ENCODE measurements at places on chromosomes 16 and 17.

GRCh38 chr16:80046261-80046660, 445.7 kb upstream of the MAF start:
- DNase-seq: no peak

- DNase-seq: peak; percentile 91
These were observed 24.4 kb upstream of the GPT2 start for GRCh38 chr16:46859719-46860152.

GRCh38 chr16:68085259-68086071, at the start of gene NFATC3:
Gene NFATC3 (plus strand): TSS chr16:68085370. CDS start chr16:68085682, 312 bp downstream.
- peak; percentile 97 for DNase-seq

DNA sequence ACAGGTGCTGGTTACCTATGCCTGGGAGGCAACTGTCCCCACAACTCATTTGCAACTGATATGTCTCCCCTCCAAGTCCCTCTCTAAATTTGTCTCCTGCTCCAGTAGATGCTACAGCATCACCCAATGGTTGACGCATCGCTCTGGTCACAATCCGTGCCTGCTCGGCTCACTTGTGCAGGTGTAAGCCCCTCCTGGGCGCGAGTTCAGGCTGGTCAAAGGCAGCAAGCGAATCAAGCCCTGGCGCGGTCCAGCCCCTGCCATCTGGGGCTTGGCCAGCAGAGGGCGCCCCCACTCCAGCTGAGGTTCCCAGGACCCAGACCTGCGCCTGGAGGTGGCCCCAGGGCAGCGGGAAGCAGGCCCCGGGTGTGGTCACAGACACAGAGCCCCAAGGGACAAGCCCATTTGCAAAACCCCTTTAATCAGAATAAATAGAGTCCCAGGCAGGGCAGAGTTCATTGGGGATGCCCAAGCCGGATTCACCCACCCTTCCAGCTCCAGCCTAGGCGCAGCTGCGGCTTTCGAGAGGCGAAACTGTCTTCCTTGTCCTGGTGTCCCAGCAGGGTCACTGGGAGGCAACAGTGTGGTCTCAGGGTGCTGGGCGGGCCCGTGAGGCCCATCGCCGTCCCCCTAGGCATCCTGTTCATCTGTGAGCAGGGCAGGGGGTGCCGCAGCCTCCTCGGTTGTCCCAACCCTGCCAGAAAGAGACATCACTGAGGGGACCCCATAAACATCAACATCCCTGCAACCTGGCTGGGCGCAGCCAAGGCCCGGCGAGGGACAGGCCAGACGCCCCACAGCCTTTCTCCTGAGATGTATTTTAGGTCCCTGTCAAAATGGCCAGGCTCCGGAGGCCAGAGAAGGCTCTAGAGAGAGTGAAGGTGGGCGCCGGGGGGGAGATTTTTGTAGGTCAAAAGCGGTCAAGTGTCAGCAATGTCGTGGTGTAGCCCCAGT, 15.8 kb downstream of the TMC6 start:
- peak; percentile 59 for DNase-seq

DNA sequence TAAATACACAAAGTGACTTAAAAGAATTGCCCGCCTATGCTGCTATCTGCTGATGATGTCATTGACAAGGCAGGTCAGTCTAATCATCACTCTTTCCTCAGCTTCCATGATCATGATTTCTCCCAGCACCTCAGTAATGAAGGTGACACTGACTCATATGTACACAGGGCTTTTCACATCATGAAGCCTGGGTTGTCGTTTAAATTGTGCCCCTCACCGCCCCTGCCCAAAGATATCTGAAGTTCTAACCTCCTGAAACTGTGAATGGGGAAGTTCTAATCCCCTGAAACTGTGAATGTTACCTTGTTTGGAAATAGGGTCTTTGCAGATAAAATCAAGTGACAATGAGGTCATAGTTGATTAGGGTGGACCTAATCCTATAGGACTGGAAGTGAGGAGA, 17.4 kb upstream of the GPRC5C start:
- no peak for DNase-seq

DNA sequence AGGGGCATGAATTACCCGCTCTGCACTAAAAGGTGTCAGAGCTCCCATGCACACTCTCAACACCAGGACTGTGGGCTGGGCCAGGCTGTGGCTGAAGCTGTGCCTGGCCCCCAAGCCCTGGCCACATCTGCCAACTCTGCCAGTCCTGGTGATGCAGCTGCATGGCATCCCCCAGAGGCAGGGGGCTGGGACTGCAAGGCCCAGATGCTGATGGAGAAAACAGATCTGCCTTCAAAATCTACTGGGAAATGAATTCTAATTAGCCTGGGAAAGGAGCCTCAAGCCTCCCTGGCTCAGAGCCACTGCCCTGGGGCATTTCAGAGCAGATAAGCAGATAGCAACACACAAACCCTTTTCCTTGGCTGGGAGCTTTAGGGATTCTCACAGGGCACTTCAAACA, 3.4 kb downstream of the CHST6 start:
- DNase-seq: peak; percentile 59

Measured in EL (cell line).